ENCODE measurements at places on chromosomes 4 and X. TPM values are rescaled to one million over a fixed set of nuclear protein-coding genes. Genes with fewer than 3 reads are reported as not detected.

UGT2A1 gene
- not detected for total RNA-seq

MAGEE1 gene
- 3.7 TPM for total RNA-seq

GPR50 gene
- total RNA-seq = not detected

ADH4 gene
- not detected for total RNA-seq

DCX gene
- total RNA-seq = not detected

IL1RAPL2 gene
- total RNA-seq = not detected

SLC9B1 gene
- 1.1 TPM for total RNA-seq

MFAP3L gene
- 0.66 TPM for total RNA-seq

XG gene
- 0.34 TPM for total RNA-seq
